Chondrocyte (in vitro differentiated cells): ENCODE measurements at places on chromosomes 3 and 15.

GRCh38 chr3:158710601-158711000 is 21.7 kb downstream of the RARRES1 start:
- no peak for DNase-seq

- DNase-seq, result no peak
Observed at GRCh38 chr15:69394556-69395282, 19.4 kb upstream of the KIF23 start.

DNA sequence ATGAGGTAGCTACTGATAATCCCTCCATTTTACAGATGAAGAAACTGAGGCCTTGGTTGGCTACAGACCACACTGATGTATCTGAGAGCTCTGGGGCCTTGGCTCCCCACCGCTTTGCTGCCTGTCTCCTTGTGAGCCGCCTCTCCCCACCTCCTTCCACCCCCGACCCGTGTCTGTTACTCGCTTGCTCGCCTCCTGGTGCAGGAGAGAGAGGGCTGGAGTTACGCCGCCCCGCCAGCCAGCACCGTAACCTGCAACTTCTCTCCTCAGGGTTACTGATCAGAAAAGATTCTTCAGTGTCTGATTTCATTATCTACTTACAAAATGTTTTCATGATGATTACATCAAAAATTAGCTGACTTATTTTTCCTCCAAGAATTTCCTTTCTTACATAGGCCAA is 34.1 kb downstream of the TM2D3 start:
- DNase-seq, result no peak

DNA sequence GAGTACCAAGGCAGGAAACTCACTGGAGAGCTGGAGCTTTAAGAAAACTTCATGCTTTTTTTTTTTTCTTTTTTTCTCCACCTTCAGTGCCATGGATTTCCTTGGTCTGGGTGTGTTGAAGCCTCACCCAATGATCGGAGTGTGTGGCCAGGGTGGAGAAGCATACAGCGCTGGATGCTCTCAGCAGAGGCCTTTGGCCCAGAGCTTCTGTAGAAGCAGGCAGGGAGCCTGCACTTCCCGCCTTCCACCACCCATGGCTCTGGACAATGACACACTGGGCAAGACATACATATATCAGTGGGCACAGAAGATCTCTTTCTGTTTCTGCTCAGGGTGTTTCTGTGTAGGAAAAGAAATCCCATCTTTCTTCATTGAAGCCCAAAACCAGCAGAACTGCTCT is 55.8 kb upstream of the ACAD9 start:
- DNase-seq, result no peak

GRCh38 chr3:50542177-50543034 is 25.1 kb downstream of the C3orf18 start:
- DNase-seq, result no peak

DNA sequence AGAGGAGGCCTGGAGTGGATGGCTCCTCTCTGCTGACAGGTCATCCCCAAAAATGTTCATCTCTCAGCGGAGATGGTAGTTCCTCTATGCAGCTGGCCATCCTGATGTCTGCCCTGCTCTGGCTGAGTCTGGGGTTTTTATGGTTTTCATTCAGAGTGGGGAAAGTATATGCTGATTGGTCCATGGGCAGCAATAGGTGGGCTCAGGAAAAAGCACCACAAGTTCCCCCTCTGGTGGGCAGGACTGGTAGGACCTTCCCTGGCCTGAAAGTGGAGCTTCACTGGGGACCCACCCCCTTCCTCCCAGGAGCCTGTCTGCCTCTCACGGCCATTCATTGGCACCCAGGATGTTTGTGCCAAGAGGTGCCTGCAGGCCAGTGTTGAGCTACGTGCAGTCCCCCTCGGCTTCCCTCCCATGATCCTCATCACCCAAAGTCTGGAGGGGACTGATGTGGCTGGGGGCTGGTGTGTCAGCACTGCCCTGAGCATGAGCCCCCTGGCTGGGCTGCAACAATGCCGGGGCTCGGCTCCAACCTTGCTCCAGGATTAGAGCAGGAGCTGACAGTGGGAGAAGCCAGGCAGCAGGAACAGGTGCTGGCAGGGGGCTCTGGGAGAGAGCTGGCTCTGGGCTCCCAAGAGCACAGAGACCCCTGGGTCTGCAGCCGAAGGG is 13.1 kb upstream of the BLOC1S6 start:
- DNase-seq, result no peak

- DNase-seq, result peak; percentile 93
Observed at GRCh38 chr15:24772686-24773373, 97.3 kb downstream of the NPAP1 start.

DNA sequence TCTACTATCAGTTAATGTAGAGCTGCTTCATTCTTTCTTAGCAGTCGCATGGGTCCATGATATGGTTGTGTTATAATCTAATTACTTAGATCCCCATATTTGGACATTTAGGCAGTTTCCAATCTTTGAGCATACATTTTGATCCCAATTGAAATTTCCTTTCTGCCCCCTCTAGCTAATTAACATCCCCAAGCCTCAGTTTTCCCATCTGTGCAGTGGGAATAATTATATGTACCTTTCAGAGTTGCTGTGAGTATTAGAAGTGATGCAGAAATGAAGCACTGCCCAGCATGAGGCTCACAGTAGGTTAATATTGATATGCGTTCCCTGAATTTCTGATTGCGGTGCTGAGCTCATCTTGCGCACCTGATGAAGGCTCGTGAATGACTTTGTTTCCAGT is 21.8 kb downstream of the SPSB4 start:
- DNase-seq, result no peak

GRCh38 chr3:117473981-117474538 is 764.5 kb downstream of the TUSC7 start:
- DNase-seq, result no peak

- DNase-seq, result no peak
Observed at GRCh38 chr15:34241376-34242330, 16.8 kb downstream of the EMC4 start.

GRCh38 chr15:33067456-33067855 is 127.1 kb downstream of the FMN1 start:
- no peak for DNase-seq

GRCh38 chr3:80355144-80355543 is 587.3 kb upstream of the ROBO1 start:
- no peak for DNase-seq

DNA sequence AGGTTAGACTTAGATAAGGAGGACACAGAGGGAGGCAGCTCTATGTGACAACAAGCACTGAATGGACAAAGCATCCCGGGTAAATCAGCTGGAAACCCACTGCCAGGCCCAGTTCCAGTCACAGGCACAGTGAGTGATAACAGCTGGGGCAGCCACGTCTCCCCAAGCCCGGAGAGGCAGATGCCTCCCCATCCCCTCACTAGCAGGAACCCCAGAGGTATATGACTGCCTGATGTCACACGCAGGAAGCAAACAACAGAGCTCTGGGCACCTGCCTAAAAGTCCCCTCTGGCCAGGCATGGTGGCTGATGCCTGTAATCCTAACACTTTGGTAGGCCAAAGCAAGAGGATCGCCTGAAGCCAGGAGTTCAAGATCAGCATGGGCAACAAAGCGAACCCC is 18.2 kb downstream of the C15orf62 start:
- no peak for DNase-seq

GRCh38 chr3:105970283-105970682 is 101.5 kb upstream of the CBLB start:
- DNase-seq, result no peak

DNA sequence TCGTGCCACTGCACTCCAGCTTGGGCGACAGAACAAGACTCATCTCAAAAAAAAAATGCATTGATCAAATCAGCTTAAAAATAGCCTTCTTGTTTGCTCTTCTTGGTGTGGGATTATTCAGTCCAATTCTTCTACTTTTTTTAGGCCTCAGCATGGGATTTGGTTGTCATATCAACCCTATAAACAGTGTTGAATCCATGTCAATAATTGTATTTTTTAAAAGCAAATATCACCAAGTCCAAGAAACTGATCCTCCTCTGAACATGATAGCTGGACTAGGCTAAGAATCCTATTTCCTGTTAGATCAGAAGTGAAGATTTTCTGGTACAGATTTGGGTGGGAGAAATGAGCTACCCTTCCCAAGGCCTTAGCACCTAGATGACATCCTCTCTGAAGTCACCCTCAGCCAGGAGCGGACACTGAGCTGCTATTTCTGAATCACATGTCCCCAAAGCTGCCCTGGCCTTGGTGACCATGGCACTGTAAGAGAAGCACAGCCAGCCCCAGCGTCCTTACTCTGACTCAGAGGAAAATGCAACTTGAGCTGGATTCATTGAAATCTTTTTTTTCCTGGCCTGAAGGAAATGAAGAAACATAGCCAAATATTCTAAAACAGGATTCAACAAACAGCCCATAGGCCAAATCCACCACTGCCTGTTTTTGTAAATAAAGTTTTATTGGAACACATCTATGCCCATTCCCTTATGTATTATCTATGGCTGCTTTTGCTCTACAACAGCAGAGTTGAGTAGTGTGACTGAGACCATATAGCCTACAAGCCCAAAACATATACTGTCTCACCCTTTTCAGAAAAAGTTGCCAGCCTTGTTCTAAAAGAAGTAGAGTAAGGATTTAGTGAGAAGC is 215.9 kb upstream of the CTDSPL start:
- no peak for DNase-seq

- DNase-seq, result no peak
Observed at GRCh38 chr3:72505539-72506405, 342.5 kb downstream of the SHQ1 start.

- no peak for DNase-seq
Observed at GRCh38 chr3:94071713-94072284, 8.9 kb downstream of the NSUN3 start.

GRCh38 chr3:66729687-66730393 is 229.0 kb upstream of the LRIG1 start:
- no peak for DNase-seq

DNA sequence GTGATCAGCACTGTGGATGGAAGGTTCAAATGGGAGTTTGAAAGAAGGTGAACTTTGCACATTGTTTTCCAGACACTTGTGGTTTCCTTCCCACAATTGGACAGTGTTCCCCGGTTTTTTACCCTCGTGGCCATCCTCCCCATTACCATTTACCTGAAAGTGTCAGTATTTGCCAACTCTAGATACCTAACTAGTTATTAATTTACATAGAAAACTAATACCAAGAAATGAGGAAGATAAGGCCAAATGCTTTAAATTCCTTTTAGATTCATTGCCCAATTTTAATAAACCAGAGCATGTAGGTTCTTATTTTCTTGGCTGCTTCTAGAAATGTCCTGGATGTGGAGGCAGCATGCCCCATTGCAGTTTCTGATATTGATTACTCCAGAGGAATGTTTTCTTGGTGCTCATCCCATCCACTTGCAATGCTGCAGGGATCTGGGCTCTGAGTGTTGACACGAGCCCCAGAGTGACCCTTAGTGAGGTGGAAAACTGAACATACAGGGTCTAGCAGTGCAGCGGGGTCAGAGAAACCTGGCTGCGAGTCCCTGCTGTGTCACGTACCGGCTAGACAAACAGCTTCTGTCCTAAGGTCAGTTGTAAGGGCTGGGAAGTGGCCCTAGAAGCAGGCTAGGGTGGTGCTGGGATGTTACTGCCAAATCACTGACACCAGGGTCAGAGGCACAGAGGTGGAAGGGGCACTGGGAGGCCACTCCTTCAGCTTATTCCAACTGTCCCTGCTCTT is 23.5 kb downstream of the LSM3 start:
- no peak for DNase-seq

- DNase-seq, result no peak
Observed at GRCh38 chr3:188316021-188316722, 162.2 kb downstream of the LPP start.

GRCh38 chr3:31925271-31925630 is 55.8 kb downstream of the OSBPL10 start:
- DNase-seq, result no peak

- no peak for DNase-seq
Observed at GRCh38 chr15:69906256-69907185, 191.2 kb downstream of the TLE3 start.

- DNase-seq, result no peak
Observed at GRCh38 chr3:53850895-53851294, 4.5 kb downstream of the IL17RB start.

- DNase-seq, result no peak
Observed at GRCh38 chr3:14929310-14930074, 17.9 kb upstream of the NR2C2 start.

DNA sequence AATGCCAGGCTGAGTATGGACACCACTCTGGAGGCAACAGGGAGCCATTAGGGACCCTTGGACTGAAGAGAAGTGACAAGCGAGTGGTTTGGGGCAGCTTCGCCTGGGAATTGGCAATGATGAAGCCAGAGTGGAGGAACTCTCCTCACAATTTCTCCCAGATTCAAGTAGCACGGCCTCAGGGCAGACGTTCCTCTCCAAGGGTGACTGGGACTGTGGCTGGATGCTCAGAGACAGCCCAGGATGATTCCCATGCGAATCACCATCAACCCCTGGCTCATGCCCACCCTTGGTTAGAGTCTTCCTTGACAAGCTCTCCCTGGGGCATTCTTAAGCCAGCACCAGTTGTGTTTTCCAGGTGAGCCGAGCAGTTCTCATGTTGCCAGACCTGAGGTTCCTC is 16.3 kb upstream of the DOCK3 start:
- peak; percentile 20 for DNase-seq

DNA sequence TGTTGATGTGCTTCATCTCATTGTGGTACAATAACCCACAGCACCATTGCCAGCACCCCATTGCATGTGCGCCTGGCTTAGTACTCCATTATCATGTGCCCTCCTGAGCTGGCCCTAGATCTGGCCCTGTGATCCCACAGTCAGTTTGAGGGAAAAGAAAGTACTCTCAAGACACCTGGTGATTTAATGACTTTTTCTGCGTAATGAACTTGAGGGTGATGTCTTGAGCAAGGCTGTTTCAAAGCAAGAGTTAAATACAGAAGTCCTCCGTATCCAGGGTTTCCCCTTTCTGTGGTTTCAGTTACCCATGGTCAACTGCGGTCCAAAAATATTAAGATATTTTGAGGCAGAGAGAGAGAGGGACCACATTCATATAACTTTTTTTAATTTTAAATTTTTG is 16.3 kb downstream of the C3orf20 start:
- DNase-seq, result no peak

DNA sequence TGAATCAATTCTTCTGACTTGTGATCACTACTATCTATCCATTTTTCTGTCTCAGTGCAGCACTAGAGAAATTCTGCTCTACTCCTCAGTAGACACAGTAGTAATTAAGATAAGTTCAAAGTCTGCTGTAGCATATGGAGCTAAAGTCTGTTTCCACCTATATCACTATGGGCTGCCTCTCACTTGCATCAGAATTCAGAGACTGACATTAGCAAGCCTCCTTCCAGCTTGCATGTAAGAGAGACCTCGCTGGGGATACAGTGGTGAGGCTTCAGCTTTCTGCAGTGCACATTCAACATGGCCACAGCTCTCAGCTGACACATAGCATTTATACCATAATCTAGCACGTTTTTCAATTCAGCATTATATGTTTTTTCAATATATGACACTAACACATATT is 217.0 kb downstream of the PLOD2 start:
- DNase-seq, result no peak

DNA sequence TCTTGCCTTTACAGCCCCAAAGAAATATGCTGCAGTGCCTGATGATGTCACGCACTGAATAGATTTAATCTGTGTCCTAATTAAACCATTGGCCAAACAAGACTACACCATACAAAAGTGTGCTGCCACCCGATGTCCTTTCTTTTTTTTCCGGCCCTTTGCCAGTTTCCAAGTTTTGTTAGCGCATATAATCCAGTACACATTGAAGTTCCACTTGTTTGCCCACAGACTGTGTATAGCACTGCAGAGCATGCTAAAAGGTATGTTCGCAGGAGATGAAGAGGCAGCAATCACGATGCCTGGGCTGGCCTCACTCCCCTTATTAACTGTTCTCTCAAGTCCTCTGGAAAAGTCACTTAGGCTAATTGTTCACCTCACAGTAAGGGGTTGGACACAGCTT is 26.8 kb downstream of the MRPS25 start:
- DNase-seq, result no peak
